A549 treated with ZK216348 at 1 μM for 4 hours (cell line): ENCODE measurements at places on chromosomes 16 and 17. TPM values are rescaled to one million over a fixed set of nuclear protein-coding genes. Genes with fewer than 3 reads are reported as not detected.

Gene HOXB6
- 3.3 to 7.9 TPM (median 6.5 TPM) in 5 replicates for total RNA-seq

Gene PPL
- 2.6 to 4.8 TPM (median 4.1 TPM) in 5 replicates for total RNA-seq

Gene NPIPA2
- total RNA-seq = 0.84 to 2.0 TPM (median 1.3 TPM) in 5 replicates

Gene UTS2R
- total RNA-seq = not detected in 5 replicates

Gene PLA2G10
- 0.38 to 0.41 TPM (median 0.39 TPM) in 3 of 5 replicates, not detected in the others for total RNA-seq

Gene IQCK
- total RNA-seq = 8.5 to 10.6 TPM (median 9.1 TPM) in 5 replicates

Gene NKIRAS2
- 40.2 to 49.3 TPM (median 45.6 TPM) in 5 replicates for total RNA-seq

Gene XAF1
- total RNA-seq = 0.06 TPM in 1 of 5 replicates, not detected in the others

Gene SLC16A13
- 5.7 to 13.1 TPM (median 10.9 TPM) in 5 replicates for total RNA-seq

Gene KCNAB3
- 1.8 to 4.1 TPM (median 2.5 TPM) in 5 replicates for total RNA-seq

Gene SLC5A11
- 0.42 to 0.73 TPM (median 0.60 TPM) in 5 replicates for total RNA-seq

Gene NLRC5
- 3.7 to 5.7 TPM (median 4.9 TPM) in 5 replicates for total RNA-seq

Gene TRPV3
- 0.15 to 0.92 TPM (median 0.33 TPM) in 5 replicates for total RNA-seq

Gene HEXIM1
- total RNA-seq = 43.1 to 57.4 TPM (median 48.3 TPM) in 5 replicates

Gene ZP2
- not detected in 5 replicates for total RNA-seq

Gene SP6
- total RNA-seq = 2.9 to 4.1 TPM (median 3.8 TPM) in 5 replicates

Gene SPNS3
- not detected in 5 replicates for total RNA-seq

Gene ADAM11
- total RNA-seq = 1.3 to 2.7 TPM (median 2.0 TPM) in 5 replicates

Gene GNG13
- not detected in 5 replicates for total RNA-seq

Gene YPEL3
- total RNA-seq = 4.2 to 10.8 TPM (median 8.6 TPM) in 5 replicates

Gene HS3ST4
- not detected in 5 replicates for total RNA-seq

Gene KRT33B
- total RNA-seq = not detected in 5 replicates

Gene IRX5
- total RNA-seq = 1.3 to 2.8 TPM (median 2.0 TPM) in 5 replicates

Gene PPP1R27
- 0.15 TPM in 1 of 5 replicates, not detected in the others for total RNA-seq

Gene ARHGDIG
- 1.2 to 3.4 TPM (median 2.8 TPM) in 5 replicates for total RNA-seq

Gene NOXO1
- total RNA-seq = 0.24 to 0.63 TPM (median 0.34 TPM) in 4 of 5 replicates, not detected in the other

Gene CETP
- total RNA-seq = not detected in 5 replicates

Gene DPEP2
- not detected in 5 replicates for total RNA-seq

Gene SPATA32
- total RNA-seq = 0.11 to 0.41 TPM (median 0.19 TPM) in 5 replicates

Gene KRTAP4-12
- not detected in 5 replicates for total RNA-seq

Gene C16orf54
- not detected in 5 replicates for total RNA-seq

Gene ACE
- 0.50 to 1.4 TPM (median 0.71 TPM) in 5 replicates for total RNA-seq

Gene INTS2
- 9.2 to 16.1 TPM (median 13.3 TPM) in 5 replicates for total RNA-seq

Gene EPN3
- 0.16 to 0.28 TPM (median 0.20 TPM) in 4 of 5 replicates, not detected in the other for total RNA-seq

Gene KRTAP4-9
- total RNA-seq = not detected in 5 replicates

Gene PRSS21
- total RNA-seq = not detected in 5 replicates

Gene TPSB2
- 0.20 to 0.27 TPM in 2 of 5 replicates, not detected in the others for total RNA-seq

Gene KRTAP4-5
- not detected in 5 replicates for total RNA-seq

Gene CCL3
- total RNA-seq = not detected in 5 replicates

Gene PRKCA
- total RNA-seq = 32.2 to 50.4 TPM (median 44.0 TPM) in 5 replicates
